Hepatocyte (in vitro differentiated cells): ENCODE measurements at places on chromosomes 4 and X.
A peak's percentile ranks its signal among the peaks of the same experiment; 100 is the strongest.

GRCh38 chrX:57453901-57454300, 137.9 kb upstream of the ZXDB start:
- DNase-seq = no peak

GRCh38 chr4:7427361-7427760, 7.4 kb downstream of the PSAPL1 start:
- no peak for DNase-seq

GRCh38 chr4:148653681-148654080, 211.5 kb upstream of the NR3C2 start:
- peak; percentile 5 for DNase-seq

- peak; percentile 20 for DNase-seq
These were observed 8.9 kb downstream of the FHIP1A start for GRCh38 chr4:151417766-151418376.

GRCh38 chrX:93673056-93673868, at the start of gene NAP1L3:
NAP1L3 (minus strand) TSS chrX:93673578; CDS start chrX:93673304, 274 bp downstream.
- peak; percentile 89 for DNase-seq

DNA sequence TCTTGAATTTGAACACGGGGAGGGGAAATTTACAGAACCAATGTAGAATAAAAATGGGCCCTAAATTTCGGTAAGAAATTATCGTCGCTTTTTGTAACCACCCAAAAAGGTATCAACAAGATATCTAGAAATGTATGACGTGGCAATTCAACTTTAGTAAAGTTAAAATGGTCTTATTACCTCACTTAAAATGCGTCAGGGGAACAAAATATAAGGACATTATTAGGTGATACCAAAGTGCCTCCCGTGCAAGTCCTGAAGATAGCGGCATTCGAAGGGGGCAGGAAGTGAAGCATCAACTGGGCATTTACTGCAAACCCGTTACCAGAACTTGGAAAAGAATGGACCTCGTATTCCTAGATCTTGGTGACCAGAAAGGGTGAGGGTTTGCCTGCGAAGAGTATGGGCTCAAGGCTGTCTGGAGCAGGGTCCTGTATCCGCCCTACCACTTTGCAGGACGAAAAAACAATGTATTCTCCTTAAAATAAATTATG, 980 bp downstream of the AP1S2 start:
- peak; percentile 17 for DNase-seq

- DNase-seq = no peak
These were observed 2164.8 kb upstream of the AGA start for GRCh38 chr4:179607003-179607402.

DNA sequence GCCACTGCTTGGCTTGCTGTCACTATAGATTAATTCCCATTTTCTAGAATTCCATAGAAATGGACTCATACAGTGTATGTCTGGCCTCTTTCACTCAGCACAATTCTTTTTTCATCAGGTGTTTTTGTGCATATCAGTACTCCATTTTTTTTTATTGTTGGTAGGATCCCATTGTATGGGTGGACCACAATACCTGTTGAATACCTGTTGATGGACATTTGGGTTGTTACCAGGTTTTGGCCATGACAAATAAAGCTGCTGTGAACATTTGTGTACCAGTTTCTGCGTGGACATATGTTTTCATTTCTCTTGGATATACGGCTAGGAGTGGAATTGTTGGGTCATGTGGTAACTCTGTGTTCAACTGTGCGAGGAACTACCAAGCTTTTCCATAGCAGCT, 14.9 kb downstream of the ZFP92 start:
- DNase-seq = no peak

DNA sequence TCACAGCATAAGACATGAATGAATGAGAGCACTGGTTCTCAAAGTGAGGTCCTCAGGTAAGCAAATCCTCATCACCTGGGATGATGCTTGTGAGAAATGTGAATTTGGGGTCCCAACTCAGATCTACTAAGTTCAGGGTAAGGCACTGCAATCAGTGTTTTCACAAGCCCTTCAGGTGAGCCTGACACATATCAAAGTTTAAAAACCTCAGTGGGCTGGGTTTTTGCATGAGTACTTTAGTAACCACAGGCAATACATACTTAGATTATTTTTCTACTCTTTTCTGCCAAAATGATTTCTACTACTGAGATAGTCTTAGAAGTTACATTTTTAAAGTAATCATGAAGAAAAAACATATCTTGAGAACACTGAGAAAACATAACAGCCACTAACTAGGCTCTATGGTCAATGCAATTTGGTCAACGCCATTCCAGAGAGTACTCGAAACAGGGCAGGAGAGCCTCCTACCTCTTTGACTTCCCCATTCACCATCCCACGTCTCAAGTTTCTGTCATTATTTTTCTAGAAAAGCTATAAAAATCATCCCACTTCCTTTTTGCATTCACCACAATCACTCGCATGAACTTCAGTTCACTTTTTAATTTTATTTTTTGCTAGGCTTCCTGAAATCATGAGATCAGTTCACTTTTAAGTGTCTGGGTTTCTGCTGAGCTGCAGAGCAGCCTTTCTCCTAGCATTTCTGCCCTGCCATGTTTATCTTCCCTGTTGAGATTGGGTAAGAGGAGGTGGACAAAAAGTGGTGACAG, 73.8 kb downstream of the MFAP3L start:
- DNase-seq = no peak

GRCh38 chr4:98433691-98434090, 172.5 kb downstream of the RAP1GDS1 start:
- no peak for DNase-seq

- DNase-seq = no peak
These were observed 2.4 kb downstream of the KCTD8 start for GRCh38 chr4:44446191-44446590.

DNA sequence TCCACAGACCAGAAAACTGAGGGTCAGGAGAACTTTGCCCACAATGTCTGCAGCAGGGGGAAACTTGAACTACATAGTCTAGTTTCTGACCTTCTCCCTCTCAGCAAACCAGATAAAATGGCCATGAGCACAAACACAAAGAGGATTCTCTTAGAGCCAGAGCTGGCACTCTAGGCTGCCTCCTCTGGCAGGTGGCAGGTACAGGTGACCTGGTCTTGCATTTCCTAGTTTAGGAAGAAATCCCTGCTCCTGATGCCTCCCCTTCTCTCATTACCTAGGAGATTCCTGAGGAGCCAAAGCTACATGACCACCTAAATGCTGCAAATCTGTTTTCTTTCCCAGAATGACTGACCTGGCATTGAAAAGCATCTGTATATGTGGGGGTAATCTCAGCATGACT, 45.1 kb downstream of the ARHGEF9 start:
- DNase-seq = no peak

- DNase-seq = peak; percentile 69
These were observed 136.0 kb upstream of the STX18 start for GRCh38 chr4:4677556-4678522.
